ENCODE measurements at places on chromosomes 4 and X.
A peak's percentile ranks its signal among the peaks of the same experiment; 100 is the strongest.

DNA sequence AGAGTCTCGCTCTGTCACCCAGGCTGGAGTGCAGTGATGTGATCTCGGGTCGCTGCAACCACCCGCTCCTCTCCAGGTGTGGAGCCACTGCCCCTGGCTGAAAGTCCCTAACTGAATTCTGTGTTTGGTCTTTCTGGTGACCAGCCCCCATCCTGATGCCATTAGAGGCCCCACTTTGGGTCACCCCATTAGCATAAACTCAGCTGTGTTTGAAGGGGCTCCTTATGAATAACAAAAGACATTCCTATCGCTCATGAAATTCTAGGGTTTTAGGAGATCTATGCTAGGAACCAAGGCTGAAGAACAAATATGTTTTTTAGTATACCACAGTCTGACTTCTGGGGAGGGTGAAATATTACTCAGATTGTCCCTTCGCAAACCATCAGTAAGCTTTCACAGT is 652.9 kb downstream of the ADGRL3 start:
- no peak for DNase-seq

DNA sequence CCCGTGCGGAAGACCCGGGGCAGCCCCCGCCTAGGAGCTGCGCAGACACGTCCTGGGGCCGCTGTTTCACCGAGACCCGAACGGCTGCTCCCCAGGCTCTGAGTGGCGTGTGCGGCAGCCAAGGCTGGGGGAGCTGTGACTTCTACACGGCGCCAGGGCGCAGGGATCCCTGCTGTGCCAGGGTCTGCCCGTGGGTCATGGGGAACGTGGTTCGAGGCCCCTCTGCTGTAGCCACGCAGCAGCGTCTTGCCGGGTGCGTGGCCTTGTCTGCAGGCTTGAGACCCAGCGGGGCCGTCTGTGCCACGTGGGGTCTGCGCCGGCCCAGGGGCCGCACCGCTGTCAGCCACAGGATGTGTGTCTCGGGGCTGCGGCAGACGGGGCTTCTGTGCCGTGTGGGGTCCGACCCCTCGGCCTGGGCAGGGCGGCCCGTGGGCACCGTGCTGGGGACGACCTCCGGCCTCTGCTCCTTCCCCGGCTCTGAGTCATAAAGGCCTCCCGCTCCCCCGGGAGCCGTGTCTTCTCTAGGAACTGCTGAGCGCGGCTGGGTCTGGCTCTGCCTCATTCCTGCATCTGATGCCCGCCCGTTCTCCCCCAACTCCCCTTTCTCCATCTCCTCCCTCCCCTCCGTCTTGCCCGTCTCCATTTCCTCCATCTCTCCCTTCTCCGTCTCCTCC is 12.7 kb upstream of the GTPBP6 start:
- DNase-seq, result no peak

- peak; percentile 87 for DNase-seq
Observed at GRCh38 chr4:13988353-13989305, 361.1 kb upstream of the BOD1L1 start.

- DNase-seq, result no peak
Observed at GRCh38 chr4:152607178-152607577, 71.3 kb upstream of the FBXW7 start.

DNA sequence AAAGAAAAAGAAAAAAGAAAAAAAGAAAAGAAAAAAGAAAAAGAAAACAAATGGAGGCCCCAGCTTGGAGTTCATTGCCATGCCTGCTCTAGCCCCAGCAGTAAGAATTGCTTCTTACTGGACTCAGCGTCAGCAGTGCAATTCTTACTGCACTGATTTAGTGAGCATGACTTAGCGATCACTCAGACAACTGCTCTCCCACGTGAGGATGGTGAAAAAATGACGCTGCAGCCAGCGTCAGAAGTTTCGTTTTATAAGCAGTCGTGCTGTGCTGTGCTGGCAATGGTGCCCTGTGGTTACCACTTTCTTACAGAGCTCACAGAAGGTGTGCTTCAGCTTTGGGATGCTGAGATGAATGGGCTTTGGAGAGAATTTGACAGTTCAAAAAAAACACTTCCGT is 68.3 kb upstream of the DDX3X start:
- peak; percentile 51 for DNase-seq

- no peak for DNase-seq
Observed at GRCh38 chr4:102064747-102065442, 274.4 kb downstream of the BANK1 start.

GRCh38 chr4:58590722-58591121 is 1480.5 kb upstream of the IGFBP7 start:
- no peak for DNase-seq

DNA sequence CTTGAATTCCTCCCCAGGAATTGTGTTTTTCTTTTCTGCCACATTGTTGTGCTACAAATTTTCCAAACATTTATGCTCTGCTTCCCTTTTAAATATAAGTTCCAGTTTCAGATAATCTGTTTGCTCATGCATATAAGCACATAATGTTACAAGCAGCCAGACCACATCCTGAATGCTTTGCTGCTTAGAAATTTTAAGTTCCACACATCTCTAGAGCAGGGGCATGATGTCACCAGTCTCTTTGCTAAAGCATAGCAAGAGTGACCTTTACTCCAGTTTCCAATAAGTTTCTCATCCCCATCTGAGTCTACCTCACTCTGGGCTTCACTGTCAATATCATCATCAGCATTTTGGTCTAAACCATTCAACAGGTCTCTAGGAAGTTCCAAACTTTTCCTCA is 932.5 kb downstream of the SH3BGRL start:
- DNase-seq, result no peak

- DNase-seq, result no peak
Observed at GRCh38 chrX:135191838-135192237, 20.6 kb upstream of the CT55 start.

DNA sequence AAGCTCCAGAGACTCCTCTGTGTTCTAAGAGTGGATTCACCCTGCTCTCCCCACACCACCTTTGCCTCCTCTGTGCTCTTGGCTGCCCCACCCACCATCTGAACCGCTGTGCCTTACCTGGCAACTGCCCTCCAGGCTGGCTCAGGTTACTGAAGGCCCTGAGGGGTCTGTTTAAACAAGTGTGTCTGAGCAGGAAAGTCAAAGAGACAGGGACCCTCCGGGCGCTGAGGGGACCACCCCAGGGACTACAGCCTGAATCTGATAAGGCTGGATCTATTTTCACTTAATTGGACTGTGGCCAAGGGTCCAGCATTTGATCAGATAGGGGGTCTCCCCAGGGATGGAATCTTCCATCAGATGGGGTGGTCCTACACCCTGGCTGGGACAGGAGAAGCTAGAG is 10.4 kb upstream of the MSX1 start:
- no peak for DNase-seq

DNA sequence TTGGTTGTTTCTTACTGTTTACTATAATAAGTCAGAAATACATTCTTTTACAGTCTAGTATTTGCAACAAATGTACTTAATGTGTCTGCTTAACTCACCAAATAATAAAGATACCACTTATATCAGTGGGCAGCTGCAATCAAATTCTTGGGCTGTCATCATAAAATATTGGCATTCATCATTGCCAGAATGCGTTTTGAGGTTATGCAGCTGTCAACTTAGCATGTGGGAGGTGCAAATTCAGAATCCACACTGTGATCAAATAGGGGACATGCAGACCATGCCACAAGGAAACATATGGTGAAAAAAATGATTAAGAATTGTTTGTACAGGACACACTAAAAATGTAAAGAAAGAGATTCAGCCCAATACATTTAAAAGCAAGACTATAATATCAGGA is 86.5 kb downstream of the HCCS start:
- no peak for DNase-seq

- DNase-seq, result no peak
Observed at GRCh38 chr4:80225595-80225994, 28.3 kb downstream of the PRDM8 start.

DNA sequence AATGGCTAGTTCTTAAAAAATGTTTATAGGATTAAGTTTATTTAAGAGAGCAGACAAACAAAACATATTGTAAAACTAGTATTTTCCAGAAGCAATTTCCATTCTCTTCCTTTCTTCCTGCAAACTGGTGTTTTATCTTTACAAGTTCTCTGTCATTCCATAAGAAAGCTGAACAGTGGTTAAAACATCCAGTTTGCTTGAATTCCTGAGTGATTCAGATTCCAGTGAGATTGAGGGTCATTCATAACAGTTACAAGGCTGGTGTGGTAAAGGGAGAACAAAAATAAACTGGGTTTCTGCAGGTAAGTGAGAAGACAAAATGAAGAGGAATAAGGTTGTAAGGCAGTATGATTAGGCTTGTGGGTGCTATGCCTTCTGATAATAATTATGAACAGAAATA is 544.8 kb upstream of the DIPK2B start:
- no peak for DNase-seq

DNA sequence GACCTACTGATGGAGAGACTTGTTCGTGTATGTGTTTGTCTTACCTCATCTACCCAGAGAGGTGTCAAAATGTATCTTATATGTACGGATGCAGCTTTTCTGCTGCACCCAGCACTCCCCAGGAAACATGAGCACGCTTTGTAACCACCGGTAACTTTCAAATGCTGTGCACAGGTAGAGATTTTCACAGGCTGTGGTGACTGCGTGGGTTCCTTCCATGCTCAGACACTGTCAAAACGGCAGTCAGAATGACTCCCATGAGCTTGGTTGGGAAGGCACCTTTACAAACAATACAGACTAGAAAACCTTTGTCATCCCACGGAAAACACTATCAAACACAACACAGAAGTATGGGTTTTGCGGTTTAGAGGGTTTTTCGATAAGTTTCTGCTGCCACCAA is 28.2 kb downstream of the F11 start:
- DNase-seq, result no peak

DNA sequence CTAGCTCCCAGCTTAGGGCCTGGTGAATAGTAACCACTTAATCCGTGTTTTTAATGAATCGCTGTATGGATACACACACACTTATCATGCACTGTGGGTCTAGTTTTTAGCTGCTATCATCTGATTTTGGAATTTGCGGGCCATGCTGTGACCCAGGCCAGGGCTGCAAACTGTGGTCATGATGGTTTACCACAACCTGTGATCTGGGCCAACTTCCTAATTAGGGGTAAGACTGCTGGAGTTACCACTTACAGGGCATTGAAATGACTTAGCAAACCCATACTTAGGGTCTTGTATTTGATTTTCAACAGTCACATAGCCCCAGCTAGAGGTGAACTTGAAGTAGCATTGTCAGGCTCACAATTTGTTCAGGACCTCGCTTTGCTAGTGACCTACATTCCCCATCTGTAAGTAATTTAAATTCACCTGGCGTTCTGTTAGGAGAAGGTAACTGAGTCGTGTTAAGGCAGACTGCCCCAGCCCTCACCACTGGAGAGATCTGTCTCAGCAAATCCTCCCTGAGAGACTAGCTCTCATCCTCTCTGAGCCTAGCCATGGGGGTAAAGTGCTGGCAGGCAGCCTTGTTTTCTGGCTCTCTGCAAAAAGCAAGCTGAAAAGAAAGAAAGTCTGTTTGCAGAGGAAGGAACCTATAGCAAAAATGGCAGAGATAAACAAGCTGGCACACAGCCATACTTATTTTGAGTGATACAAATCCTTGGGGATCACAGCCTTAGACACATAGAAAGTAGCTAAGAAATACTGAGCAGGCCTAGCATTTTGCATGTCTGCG is 33.8 kb upstream of the EGFL6 start:
- DNase-seq, result no peak

DNA sequence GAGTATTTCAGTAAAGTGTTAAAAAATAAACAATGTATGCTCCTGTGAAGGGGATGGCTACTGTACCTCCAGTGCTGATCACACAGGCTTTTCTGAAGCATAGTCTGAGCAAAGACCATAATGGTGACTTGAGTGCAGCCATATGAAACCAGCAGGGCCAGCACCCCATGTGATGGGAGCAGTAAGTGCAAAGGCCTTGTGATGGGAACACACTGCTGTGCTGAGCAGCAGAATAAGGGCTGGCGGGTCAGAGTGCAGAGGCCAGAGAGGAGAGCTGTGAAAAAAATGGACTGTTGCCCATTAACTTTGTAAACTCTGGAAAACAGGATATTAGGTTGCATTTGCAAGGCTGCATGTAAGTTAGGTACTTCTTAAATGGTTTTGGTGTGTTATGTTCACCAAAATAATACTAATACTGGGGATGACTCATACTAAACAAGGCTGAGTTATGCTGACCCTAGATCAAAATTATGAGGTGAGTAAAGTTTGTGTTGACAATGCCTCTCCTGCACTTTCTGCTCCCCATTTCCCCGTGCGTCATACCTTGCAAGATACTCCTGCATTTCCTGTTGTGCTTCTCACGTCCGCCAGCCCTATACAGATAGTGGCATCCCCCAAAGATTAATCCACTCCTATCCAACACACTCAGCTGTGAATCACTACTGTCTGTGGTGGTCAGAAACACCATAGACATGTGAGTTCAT is 67.0 kb upstream of the FAM9A start:
- peak; percentile 54 for DNase-seq

DNA sequence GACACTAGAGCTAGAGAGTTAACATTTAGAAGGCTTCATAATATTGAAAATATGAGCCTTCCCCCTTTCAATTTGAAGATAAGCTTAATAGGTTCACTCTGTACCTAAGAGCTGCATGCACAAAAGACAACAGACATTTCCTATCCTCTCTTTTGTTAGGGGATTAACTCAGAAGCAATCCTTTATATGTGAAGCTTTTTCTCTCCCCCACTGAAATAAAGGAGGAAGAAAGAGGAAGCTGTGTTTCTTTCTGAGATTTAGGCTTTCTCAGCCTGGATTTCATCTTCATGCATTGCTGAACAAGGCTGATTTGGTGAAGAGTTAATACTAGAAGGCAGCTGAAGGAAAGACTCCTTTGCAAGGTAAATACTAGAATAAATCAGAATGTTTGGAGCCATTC is 21.0 kb upstream of the CABS1 start:
- no peak for DNase-seq

DNA sequence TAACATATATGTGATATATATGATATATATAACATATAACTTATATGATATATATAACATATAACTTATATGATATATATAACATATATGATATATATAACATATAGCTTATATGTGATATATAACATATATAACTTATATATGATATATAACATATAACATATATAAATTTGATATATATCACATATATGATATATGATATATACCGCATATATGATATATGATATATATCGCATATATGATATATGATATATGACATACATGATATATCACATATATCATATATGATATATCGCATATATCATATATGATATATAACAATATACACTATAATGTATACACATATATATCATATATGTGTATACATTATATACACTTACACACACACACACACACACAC is 114.3 kb downstream of the ELOVL6 start:
- no peak for DNase-seq

GRCh38 chrX:155314260-155314659 is 20.2 kb downstream of the CLIC2 start:
- no peak for DNase-seq

- no peak for DNase-seq
Observed at GRCh38 chrX:48703642-48704481, 7.3 kb downstream of the SUV39H1 start.

DNA sequence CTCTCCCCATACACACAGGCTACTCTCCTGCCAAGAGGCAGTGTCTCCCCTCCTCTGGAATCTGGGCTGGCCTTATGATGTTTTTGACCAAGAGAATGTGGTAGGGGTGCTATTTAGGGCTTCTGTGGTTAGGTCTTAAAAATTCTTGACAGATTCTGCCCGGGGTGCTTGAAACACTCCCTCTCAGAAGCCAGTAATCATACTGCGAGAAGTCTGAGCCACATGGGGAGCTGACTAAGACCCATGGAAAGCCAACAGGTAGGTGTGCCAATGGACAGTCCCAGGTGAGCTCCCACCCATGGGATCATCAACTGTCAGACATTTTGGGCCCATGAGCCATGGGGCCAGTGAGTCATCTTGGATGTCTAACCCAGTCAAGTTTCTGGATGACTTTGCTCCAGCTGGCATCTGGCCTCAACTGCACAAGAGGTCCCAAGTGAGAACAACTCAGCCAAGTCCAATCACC is 315.7 kb downstream of the FBXW7 start:
- DNase-seq, result peak; percentile 80
